Mucosa of descending colon (tissue), 3 donors: ENCODE measurements at places on chromosomes 4 and X. TPM values are rescaled to one million over a fixed set of nuclear protein-coding genes. Genes with fewer than 3 reads are reported as not detected.

GRCh38 chrX:74531081-74531480 is 83.3 kb downstream of the RLIM start:
- no peak for DNase-seq

The MAGEB2 gene
- total RNA-seq: not detected

DNA sequence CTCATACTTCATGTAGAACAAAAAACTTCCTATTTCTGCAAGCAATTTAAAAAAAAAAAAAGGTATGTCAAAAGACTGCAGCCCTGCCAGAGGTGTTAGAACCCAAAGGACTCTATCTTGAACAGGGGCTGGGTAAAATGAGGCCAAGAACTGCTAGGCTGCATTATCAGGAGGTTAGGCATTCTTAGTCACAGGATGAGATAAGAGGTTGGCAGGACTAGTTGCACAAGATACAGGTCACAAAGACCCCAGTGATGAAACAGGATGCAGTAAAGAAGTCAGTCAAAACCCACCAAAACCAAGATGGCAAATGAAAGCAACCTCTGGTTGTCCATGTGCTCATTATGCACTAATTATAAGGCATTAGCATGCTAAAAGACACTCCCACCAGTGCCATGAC is 104.1 kb downstream of the ANOS1 start:
- DNase-seq: no peak

The TBX22 gene
- not detected for total RNA-seq

- no peak for DNase-seq
Observed at GRCh38 chr4:45679411-45679810, 444.4 kb downstream of the GABRG1 start.

DNA sequence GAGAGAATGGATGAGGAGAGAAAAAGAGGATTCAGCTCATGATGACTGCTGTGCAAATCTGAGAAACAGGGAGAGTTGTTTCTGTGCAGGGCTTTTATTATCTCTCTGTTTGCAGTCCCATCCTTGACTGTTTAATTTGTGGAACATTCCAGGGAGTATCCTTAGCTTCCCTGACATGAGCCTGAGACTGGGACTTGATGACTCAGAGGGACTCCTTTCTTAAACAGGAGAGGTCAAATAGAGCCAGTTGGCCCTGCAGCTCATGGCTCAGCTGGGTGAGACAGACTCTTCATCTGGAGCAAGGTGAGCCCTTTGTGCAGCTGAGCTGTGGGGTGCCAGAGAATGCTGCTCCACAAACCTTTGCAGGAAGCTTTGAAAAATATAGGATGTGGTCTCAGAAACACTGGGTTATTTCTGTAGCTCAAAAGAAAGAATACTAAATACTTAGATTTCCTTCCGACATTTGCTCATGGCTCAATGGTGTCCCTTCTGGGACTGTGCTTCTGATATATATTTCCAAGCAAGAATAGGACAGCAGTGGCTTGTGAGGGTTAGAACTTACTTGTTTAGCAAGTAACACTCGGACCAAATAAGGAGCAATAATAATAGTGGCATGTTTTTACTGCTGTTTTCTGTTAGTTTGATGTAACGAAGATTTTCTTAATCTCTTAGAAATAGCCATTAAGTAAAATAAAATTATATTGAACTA is 14.5 kb downstream of the ARHGAP24 start:
- no peak for DNase-seq

DNA sequence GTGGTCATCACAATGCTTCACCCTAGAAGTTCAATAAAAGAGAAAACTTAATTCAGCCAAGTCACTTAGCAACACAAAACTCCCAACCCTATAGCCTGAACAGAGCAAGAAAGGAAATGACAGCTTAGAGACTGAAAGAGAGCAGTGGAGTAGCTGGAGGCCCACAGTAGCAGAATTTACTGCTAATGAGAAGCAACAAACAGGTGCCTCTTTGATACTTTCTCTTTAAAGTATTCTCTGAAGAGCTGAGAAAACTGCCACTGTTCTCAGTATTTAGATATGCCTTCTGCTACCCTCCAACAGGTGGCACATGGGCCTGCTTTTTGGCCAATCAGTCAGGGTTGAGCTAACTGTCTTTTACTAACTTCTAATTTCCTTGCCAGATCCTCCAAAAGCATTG is 240.0 kb downstream of the GPC3 start:
- no peak for DNase-seq

- DNase-seq: no peak
Observed at GRCh38 chr4:154368060-154368459, 123.5 kb downstream of the DCHS2 start.

GRCh38 chr4:44493924-44494323 is 45.3 kb upstream of the KCTD8 start:
- no peak for DNase-seq

DNA sequence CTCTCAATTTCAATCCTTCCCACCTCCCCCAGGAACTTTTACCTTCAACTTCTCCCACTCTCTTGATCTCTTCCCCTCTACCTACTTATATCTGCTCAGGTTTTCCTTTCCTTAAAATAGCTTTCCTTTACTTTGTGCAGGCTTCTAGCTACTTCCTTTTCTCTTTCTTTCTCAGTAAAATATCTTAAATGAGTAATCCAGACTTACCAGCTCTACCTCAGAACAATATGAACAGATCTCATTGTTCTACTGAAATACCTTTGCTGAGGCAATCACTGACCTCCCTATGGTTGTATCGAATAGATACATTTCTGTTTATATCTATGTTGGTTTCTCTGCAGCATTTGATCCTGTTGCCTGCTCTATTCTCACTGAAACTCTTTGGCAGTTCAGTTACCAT is 86.7 kb upstream of the WDR44 start:
- no peak for DNase-seq
